ENCODE measurements at places on chromosomes 5 and 9.

- DNase-seq, result no peak
These were observed 12.5 kb downstream of the WNT8A start for GRCh38 chr5:138096363-138096762.

GRCh38 chr9:70529833-70530232, 115.4 kb upstream of the KLF9 start:
- DNase-seq, result no peak

DNA sequence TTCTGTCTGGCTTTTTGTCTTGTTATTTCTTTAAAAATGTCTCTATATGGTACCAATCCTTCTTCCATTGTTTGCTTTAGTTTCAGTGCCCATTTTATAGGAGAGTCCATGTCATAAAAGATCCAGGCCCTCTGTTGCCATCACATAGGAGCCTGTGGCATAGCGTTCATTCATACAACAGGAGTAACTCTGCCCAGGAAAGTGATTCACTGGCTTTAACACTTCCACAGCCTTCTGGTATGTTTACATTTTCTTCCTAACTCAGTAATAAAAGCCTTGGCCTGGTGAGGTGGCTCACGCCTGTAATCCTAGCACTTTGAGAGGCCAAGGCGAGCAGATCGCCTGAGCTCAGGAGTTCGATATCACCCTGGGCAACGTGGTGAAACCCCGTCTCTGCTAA, 519.3 kb upstream of the PTGER4 start:
- DNase-seq, result no peak

DNA sequence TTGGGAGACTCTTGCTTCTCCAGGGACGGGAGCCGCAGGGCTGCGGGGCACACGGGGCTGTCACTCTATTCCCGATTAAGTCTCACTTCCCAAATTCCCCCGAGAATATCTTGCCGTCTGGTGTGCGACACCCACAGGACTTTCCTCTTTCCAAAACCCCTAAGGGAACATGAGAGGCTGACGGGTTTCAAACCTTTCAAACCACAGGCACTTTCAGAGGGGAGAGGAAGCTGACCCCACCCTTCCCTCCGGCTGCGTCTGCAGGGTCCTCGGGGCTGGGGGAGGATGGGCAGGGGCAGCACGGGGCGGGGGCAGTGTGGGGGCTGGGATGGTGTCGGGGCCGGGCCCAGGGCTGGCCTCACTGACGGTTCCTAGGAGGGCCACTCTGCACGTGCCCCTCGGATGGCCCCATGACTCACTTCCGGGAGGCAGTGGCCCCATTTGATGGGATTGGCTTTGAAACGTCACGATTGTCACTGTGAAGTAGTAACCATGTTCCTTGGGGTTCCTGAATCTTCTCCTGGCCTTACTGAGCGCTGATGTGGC, 38.2 kb downstream of the SLC9A3 start:
- DNase-seq, result no peak

GRCh38 chr5:172985596-172985995, 2.0 kb downstream of the ATP6V0E1 start:
- no peak for DNase-seq

- no peak for DNase-seq
These were observed 85.0 kb upstream of the SSBP2 start for GRCh38 chr5:81835814-81836367.

DNA sequence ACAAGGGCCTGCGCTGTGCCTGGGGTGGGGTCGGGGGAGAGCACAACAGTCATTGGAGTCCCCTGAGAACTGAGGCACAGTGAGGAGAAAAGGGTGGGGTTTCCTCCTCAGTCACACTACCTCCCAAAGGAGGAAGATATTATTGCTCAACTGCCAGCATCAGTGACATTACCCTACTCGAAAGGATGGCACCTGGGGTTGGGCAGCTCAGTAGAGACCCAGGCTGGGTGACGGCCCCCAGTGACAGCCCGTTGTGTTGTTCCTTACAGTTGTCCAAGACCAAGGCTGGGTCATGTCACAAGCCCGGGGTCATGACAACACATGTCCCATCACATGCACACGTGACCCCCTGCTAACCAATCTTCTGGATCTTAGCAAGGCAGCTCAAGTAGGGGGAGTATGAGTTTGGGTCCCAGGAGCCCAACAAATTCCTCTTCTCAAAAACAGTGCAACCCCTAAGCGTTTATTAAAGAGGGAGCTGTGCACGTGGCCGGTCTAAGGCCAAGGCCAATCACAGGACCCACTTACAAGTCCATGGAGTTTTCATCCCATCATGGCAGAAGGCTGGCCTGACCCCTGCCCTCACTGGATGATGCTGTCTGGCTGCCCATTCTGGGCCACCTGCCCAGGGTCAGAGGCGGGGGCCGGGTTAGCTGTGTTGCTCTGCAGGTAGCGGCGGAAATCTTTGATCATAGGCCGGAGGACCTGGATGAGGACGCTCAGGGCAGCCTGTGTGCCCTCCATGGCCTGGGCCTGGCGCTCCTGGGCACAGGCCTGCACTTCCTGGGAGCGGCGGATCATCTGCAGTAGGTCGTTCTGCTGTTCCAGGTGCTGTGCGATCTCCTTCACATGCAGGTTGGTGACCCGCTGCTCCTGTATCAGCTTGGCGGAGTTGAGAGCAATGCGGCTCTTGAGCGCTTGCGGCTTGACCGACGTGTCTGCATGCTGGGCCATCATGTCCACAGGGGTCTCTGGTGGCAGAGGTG, 4.0 kb downstream of the NAIF1 start:
- DNase-seq, result no peak

Data from NCI-H1048 (cell line).